ENCODE measurements at places on chromosomes 12 and 14.

DNA sequence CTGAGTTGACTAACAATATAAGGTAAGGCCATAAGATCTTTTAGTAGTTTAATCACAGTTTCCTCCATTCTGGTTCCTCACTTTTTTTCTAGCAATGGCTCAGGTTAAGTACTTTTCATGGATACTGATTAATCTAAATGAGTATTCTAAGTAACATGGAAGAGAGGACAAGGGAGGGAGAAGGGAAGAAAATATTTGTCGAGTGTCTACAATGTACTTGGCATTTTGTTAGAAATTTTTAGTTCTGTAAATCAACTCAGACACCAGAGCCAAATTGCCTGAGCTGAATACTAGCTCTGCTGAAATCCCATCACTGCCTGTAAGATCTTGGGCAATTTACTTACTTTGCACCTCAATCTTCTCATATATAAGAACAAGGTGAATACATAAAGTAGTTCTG, 20.2 kb downstream of the RERG start:
- no peak for DNase-seq

DNA sequence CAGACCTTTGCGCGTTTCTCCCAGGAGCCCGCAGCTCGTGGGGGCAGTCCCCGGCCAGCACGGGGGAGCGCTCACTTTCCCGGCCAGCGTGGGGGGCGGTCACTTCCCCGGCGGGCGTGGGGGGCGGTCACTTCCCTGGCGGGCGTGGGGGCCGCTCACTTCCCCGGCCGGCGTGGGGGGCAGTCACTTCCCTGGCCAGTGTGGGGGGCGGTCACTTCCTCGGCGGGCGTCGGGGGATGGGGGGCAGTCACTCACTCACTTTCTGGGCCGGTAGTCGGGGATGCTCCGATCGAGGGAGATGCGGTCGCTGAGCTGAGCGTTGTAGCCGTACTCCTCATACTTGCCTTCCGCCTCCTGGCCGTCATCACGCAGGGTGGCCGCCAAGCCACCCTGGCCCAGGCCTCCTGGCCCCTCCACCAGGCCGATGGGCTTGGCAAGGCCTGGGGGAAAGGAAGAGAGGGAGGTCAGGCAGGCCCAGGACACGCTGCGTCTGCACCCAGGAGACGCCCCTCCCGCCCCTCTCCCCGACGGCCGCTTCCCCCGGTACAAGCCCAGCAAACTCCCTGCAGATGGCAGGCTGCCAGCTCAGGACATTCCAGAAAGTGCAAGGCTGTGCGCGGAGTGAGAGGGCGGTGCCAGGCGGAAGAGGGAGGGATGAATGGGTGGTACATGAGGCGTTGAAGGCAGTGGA, 43.3 kb downstream of the GALNT9 start:
- DNase-seq = no peak

DNA sequence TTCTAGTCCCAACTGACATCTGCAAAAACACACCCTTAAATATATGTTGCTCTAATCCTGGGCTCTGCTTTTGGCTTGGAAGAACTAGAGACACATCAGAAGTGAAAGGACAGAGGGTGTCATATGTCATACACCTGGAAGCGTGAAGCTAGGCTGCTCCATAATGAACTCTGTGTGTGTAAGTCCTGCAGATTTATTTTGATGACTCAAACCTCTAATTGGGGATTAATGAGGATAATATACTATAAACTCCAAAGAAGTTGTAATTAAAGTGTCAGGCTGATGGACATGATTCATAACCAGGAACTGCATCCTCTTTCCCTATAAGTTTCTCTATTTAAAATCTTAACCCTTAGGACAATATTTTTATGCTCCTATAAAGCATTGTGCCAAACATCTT, 4.4 kb upstream of the KCNK10 start:
- DNase-seq = no peak

DNA sequence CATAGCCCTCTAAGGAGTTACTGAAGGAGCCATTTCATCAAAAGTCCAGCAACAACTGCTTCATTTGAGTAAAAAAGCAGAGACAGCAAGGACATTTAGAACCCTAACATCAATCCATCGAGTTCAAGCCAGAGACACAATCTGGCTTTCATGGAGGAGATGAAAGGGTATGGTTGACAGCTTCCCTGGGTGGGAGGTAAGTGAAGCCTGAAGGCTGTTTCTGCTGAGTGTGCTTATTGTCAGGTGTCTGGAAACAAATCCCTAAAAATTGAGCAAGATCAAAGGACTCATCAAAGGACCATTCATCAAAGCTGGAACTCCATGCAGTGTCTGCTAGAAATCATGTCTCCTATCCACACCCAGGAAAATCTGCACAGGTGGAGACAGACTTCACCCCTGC, 104.4 kb upstream of the CCDC196 start:
- no peak for DNase-seq

DNA sequence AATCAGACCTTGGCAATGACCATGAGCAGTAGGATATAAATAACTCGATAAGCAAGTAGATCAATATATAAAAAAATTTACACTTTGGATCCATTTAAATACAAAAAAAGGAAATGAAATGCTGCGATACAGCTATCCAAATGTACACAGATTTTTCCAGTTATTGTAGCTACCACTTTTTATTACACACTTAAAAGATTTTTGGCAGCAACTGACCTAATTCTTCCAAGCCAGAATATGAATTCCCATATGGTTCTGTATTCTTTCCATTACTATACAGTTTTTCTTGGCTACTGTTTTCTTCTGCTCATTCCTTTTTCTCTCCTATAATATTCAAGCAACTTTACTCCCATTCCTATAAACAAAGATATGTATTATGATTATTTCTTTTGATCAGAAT, 52.2 kb downstream of the TMTC1 start:
- no peak for DNase-seq

- no peak for DNase-seq
These were observed 10.7 kb downstream of the CCND2 start for GRCh38 chr12:4284306-4284705.

DNA sequence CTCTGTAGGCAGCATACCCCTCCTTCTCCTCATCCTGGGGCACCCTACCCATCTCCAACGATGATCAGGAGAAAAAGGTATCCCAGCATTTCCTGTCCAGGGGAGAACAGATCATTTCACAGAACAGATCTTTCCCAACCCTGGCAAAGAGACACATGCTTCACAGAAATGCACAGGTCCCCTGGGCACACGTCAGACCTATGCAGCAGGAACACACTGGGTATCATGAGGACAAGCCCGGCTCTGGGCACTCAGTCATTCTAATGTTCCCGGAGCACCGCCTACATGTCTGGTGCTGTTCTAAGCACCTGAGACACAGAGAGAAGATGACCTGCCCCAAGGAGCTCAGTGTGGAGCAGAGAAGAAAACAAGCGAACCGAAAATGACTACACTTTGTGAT, 56.2 kb downstream of the ACTN1 start:
- no peak for DNase-seq

DNA sequence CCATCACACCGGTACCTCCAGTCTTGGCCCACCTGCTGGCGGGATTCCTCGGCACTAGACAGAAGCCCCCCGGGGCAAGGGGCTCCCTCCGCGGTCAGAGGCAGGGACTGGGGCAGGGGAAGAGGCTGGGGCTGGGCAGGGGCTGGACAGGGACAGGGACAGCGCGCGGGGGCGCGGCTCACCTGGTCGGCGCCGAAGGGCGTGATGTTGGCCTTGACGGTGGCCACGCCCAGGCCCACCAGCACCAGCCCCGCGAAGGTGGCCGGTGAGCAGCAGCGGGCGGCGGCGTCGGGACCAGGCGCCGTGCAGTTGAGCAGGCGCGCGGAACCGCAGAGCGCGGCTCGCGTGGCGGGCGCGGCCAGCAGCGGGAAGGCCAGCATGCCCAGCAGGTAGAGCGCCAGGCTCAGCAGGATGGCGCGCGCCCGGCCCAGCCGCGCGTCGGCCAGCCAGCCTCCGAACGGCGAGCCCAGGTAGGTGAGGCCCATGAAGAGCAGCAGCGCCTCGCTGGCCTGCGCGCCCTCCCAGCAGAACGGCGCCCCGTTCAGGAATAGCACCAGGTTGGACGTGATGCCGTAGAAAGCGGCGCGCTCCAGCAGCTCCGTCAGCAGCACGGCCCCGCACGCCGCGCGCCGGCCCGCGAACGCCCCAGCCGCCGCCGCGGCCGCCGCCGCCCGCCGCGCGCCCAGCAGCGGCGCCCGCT, 392 bp downstream of the SLC15A4 start:
- DNase-seq = no peak

DNA sequence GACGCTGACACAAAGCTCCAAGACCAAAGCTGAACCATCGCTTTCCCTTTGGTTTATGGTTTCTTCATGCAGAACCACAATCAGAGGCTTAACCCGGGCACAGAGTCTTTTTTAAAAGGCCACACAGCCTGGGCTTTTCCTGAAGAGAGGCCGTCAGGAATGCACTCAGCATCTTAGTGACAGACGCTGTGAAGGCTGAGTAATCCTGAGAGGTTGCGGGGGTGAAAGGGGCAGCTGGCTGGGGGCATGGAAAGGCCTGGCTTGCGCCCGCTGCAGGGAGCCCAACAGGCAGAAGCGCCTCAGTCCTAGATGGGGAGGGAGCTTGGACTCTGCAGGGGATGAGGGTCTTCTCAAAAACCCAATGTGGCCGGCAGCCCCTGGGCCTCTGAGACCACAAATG, 13.6 kb downstream of the CTDSP2 start:
- DNase-seq = no peak

DNA sequence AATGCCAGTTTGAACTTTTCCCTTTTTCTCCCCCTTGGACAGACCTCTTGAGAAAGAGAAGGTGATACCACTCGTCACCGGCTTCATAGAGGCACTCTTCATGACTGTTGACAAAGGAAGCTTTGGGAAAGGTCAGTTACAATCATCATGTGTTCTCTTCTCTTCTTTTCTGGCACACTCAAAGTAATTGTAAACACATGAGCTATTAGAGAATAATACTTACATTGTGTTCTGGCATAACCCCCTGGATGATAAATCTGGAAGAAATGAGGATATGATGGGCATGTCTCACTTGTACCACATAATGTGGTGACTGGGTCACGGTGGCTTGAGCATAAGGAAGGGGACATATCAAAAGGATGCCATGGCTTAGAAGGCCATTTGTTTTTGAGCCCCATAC, 20.0 kb downstream of the UTP20 start:
- DNase-seq = no peak

GRCh38 chr14:65153101-65153500, 50.8 kb upstream of the MAX start:
- DNase-seq = no peak

DNA sequence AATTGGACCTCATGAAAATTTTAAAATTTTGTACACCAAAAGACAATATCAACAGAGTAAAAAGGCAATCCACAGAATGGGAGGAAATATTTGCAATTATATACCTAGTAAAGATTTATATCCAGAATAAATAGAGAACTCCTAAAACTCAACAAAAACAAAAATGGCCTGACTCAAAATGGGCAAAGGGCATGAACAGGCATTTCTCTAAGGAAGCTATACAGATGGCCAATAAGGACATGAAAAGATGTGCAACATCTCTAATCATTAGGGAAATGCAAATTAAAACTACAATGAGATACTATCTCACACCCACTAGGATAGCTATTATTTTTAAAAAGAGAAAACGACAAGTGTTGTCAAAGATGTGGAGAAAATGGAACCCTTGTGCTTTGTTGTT, 10.9 kb upstream of the APOF start:
- DNase-seq = no peak

- DNase-seq = no peak
These were observed 465.1 kb downstream of the FUT8 start for GRCh38 chr14:65877624-65878023.

GRCh38 chr14:30443368-30444007, 115.5 kb upstream of the G2E3 start:
- DNase-seq = no peak

GRCh38 chr14:104461676-104462449, 117.7 kb upstream of the C14orf180 start:
- no peak for DNase-seq

- DNase-seq = no peak
These were observed 365.1 kb downstream of the DPF3 start for GRCh38 chr14:72528863-72529175.

DNA sequence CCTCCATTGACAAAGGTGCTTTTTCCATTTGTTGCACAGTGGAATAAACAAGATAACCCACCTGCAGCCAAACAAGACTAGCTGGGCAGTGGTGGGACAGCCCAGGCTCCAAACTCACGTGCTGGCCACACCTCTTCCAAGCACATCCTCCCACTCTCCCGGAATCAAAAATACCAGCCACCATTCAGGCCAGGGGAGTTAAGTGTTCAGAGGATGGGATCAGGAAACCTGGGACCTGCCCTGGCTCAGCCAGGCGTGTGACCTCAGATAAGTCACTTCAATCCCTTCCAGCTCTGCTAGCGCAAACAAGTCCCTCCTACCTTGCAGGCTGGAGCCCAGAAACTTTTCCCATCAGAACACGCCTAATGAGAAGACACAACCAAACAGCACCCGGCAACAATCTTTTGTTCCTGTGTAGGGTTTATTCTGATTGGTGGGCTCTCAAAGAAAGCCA, 43.3 kb downstream of the ACTN1 start:
- no peak for DNase-seq

GRCh38 chr12:98144953-98145352, 370.4 kb upstream of the TMPO start:
- DNase-seq = no peak

- no peak for DNase-seq
These were observed 3.2 kb upstream of the SYNDIG1L start for GRCh38 chr14:74429221-74429691.

DNA sequence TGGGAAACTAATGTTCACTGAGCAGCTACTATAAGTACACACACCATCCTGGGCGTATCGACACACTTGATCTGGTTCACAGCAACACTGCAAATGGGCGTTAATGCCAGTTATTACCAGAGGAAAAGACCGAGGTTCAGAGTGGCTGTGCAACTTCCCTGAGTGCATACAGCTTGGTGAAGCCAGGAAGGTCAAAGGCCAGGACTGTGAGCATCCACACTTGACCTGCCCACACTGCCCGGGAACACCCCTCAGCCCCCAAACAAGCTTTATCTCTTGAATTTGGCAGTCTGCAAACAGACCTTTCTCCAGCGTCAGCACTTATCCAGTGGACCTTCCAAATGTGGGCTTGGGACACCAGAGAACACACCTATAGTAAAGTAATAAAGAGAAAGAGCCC, 312.6 kb downstream of the BCL11B start:
- no peak for DNase-seq

DNA sequence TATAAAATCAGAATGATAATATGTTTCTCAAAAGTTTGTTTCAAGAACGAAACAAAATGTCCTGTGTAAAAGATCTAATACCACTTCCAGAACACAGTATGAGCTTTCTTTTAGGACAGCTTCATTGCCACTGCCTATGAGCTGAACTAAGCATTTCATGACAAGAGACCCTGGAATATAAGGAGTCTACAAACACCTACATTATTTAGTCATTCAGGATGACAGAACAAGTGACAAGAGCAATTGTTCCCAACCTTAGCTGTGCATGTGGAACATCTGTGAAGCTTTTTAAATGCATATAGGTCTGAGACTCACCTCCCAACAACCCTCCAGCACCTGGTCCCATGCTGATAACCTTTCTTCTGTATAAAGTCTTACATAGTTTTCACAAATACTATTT, 103.1 kb upstream of the GARIN6 start:
- no peak for DNase-seq

- no peak for DNase-seq
These were observed 7.9 kb upstream of the WASHC3 start for GRCh38 chr12:102069707-102070106.

- no peak for DNase-seq
These were observed 89.9 kb downstream of the FLRT2 start for GRCh38 chr14:85619851-85620250.

- no peak for DNase-seq
These were observed 803 bp downstream of the STK38L start for GRCh38 chr12:27244689-27245488.
